ENCODE measurements at places on chromosomes 1 and 21.

DNA sequence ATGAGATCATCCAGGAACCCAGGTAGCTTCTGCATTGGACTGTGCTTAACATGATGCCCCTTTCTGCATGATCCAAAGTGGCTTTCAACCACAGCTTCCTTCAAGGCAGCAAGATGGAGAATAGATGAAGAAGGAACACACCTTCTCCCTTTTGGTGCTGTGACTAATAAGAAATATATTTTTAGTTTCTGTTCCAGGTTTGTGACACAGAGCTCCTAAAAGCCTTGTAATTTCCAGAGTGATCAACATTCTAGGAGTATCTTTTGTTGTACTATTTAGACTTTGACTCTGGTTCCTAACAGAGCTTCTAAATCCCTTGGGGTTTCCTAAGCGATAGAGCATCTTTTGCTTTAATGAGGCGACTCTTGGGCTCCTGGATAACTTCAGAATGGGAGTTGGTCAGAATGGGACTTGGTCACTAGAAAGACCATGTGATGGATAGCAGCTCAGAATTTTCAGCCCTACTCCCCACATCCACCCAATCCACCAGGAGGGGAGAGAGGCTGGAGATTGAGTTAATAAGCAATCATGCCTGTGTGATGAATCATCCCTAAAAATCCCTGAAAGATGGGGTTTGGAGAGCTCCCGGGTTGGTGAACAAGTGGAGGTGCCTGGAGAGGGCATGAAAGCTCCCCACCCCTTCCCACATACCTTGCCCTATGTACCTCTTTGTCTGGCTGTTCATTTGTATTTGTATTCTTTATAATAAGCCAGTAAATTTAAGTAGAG lies 134.8 kb downstream of the FGGY start:
- DNase-seq = no peak

DNA sequence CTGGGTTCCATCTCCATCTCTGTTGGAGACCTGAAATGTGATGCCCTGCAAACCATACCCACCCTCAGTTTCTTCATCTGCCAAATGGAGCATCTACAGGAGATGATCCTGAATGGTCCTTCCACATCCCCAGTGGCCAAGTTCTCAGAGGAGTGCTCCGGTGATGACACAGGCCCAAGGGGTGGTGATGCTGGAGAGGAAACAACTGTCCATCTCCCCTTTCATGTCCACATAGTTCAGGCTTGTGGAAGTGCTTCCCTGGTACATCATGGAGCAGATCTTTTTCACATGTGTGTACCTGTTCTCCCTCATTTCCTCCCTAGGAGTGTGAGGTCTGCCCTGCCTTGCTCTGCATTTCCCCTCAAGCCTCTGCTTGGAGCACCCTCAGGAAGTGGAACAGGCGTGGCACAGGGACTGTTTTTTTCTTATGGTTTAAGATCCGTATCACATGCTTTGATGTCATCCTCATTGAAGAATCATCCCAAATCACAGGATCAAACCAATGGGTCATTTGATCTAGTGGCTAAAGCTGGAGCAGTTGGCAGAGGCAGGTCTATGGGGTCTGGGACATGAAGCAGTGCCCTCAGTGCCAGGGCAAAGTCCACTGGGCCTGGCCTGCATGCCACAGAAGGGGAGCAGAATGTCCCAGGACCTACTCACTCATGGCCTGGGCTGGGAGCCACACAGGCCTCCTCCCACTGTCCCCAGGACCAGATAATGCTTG lies 8.2 kb upstream of the TRIM63 start:
- no peak for DNase-seq

DNA sequence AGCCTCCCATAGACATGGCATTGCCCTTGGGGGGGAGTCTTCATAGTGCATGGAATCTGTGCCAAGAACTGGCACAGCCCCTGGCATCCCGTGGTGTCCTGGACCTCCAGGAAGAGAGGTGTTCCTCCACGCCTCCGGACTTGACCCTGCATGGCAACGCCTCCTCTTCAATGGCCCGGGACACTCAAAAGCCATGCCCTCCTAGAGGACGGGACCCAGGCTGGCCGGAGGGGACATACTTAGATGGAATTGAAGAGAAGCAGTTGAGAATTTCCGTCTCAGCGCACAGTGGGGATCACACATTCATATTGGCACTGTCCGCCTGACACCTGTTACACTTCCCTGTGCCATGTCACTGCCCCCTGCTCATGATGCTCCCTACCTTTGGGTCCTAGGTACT lies 38.4 kb upstream of the TENT5C start:
- DNase-seq = no peak

GRCh38 chr1:2248127-2248826 lies 20.2 kb downstream of the SKI start:
- DNase-seq = no peak

GRCh38 chr1:156942176-156942575 lies 21.7 kb downstream of the LRRC71 start:
- DNase-seq = no peak

GRCh38 chr1:18241891-18242290 lies 134.3 kb downstream of the IGSF21 start:
- no peak for DNase-seq

Measured in OCI-M1 (cell line).